GM23338 (cell line): ENCODE measurements at places on chromosomes 5 and 9. TPM values are rescaled to one million over a fixed set of nuclear protein-coding genes. Genes with fewer than 3 reads are reported as not detected.

Gene MSX2
- total RNA-seq, result 0.17 and 0.62 TPM in 2 replicates

Gene PTGES
- 3.6 and 3.9 TPM in 2 replicates for total RNA-seq

Gene TMED9
- 130 and 142 TPM in 2 replicates for total RNA-seq

DNA sequence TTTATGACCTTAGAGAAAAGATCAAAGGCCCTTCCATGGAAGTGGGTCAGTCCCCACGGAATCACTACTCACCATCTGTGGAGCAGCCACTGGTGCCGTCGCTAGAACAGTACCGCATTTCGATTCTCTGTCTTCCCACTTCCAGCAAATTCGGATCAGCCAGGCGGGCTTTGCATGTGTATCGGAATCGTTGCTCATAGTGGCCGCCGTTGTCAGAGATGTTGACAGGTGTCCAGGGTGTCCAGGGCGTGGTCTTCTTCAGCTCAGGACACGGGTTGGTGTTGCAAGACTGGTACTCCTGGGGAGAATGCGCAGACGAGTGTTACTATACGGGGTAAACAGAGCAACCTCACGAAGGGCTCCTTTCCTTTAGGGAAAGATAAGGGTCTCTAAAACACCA is 479.5 kb downstream of the SEMA5A start:
- H3K36me3 ChIP-seq, result peaks cover 4% of the 10 kb centered on the region; the same call in 1 of the 2 replicates
- no peak overlapping the region for H3K27ac ChIP-seq
- H3K4me3 ChIP-seq, result no peak overlapping the region
- no peak for DNase-seq
- H3K4me1 ChIP-seq, result no peaks in the 10 kb centered on the region
- no peaks in the 10 kb centered on the region for H3K27me3 ChIP-seq

- no peaks in the 10 kb centered on the region; the same call in 1 of the 2 replicates for H3K36me3 ChIP-seq
- H3K4me3 ChIP-seq, result no peak overlapping the region
- H3K4me1 ChIP-seq, result no peaks in the 10 kb centered on the region
- no peaks in the 10 kb centered on the region for H3K27me3 ChIP-seq
These were observed 15.7 kb downstream of the PNPLA7 start for GRCh38 chr9:137534256-137535119.

DNA sequence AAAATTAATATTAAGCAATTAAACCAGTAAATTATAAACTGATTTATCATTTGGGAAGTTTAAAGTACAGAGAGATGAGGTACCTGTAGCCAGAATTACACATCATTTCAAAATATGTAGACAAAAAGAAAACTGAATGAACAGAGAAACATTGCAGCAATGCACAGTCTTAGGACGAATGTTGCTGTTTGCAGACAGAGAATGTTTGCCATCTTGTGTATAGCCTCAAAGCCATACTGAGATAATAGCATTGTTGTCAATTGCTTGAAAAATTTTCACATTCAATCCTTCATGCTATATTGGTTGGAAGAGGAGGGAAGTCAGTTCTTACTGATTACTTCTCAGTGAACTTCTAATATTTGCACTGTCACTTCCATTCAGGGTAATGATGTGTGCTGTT is 326.2 kb downstream of the PRR16 start:
- no peaks in the 10 kb centered on the region for H3K27me3 ChIP-seq
- DNase-seq, result no peak

DNA sequence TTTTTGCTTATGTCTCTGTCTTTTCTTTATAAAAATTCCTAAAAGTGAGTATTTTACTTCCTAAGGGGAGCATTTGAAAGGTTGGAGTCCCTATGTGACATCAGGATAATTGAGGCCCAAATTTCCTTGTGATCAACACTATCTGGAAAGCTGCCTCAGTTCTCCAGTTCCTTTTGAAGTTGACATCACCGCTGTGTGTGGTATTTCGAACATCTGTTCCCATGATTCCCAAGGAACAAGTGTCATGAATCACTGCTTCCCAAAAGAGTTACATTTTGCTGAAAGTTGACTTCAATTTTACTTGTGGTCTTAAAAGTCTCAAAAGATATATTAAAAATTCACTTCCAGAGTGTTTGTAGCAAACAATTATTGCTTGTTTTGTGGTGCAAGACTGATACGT is 452.1 kb upstream of the RGMB start:
- no peak overlapping the region for H3K27ac ChIP-seq
- H3K4me3 ChIP-seq, result no peak overlapping the region
- DNase-seq, result no peak
- H3K4me1 ChIP-seq, result peaks cover 11% of the 10 kb centered on the region
- no peaks in the 10 kb centered on the region; the same call in 1 of the 2 replicates for H3K36me3 ChIP-seq

GRCh38 chr5:177005619-177006264 is 837 bp downstream of the UIMC1 start:
- H3K27me3 ChIP-seq, result no peaks in the 10 kb centered on the region
- H3K4me3 ChIP-seq, result peak overlapping the region; percentile 96
- peaks cover 15% of the 10 kb centered on the region; the same call in 1 of the 2 replicates for H3K4me1 ChIP-seq

DNA sequence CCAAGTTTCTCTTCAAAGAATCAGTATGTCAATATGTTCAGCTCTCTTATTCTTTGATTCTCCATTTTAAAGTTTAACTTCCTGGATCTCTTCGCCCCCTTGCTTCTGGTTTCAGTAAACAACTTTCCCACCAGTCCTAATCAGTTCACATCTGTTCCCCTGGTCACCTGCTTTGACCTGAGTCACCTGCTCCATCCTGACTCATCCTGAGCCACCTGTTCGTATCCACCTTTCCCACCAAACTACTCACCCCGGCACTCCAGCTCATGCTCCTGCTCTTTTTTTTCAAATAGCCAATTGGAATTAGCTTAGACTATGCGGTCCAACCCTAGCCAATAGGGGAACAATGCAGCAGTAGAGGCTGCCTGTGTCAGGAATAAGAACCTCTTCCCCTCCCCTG is 23.6 kb upstream of the CSF1R start:
- H3K27ac ChIP-seq, result no peak overlapping the region
- H3K27me3 ChIP-seq, result no peaks in the 10 kb centered on the region
- no peaks in the 10 kb centered on the region for H3K36me3 ChIP-seq
- H3K4me3 ChIP-seq, result no peak overlapping the region

DNA sequence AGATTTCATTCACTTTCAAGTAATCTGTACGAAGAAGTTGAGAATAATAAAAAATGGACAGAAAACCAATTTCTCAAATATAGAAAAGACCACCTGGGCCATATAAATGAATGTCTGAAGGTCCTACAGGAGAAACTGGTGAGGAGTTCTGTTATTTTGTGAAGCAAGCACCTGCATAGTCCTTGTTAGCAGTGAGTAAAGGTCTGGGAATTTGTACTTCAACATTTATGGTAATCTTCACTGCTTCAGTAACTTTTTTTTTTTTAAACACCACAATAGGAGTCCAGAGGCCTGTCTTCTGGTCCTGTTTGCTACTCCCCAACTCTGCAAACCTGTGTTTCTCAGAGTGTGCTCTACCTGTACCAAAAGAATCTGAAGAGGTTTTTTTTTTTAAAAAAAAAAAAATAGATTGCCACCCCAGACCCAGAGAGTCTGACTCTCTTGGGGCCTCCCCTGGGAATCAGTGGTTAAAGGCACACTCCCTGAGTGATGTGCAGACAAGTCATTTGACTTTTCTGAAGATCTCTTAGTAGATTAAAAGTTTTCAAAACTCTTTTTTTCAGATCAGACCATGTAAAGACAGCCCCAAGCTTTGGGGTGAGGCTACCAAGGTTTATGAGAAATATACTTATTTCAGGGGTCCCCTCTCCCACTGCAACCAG is 55.5 kb downstream of the FAM81B start:
- H3K4me3 ChIP-seq, result no peak overlapping the region
- no peak overlapping the region for H3K27ac ChIP-seq
- peaks cover 15% of the 10 kb centered on the region; the same call in 1 of the 2 replicates for H3K4me1 ChIP-seq
- no peaks in the 10 kb centered on the region for H3K36me3 ChIP-seq

GRCh38 chr5:146338774-146339714 is at the start of gene POU4F3:
Gene POU4F3 (plus strand): TSS chr5:146338839. CDS start chr5:146339113, 274 bp downstream.
- H3K4me1 ChIP-seq, result peaks cover 44% of the 10 kb centered on the region
- no peaks in the 10 kb centered on the region for H3K36me3 ChIP-seq
- H3K4me3 ChIP-seq, result peak within 1 kb of the TSS; percentile 73
- DNase-seq, result peak; percentile 86
- H3K27ac ChIP-seq, result no peak within 1 kb of the TSS

DNA sequence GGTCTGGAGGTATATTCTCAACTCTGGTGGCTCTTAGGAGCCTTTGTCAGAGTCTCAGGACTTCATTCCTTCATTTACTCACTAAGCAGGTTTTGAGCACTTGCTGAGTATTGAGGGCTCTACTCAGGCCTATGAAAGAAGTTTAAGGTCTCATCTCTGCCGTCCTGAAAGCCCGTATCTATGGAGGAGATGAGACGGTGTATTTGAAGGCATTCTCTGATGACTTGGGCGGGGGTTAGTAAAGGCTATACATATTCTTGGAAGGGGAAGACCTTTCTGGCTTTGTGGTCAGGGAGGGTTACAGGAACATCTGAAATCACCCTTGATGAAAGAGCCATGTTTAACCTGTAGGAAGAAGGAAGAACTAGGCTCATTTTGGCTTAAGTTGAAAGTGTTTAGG is 21.9 kb downstream of the RASGRF2 start:
- no peaks in the 10 kb centered on the region for H3K36me3 ChIP-seq
- H3K4me1 ChIP-seq, result peaks cover 22% of the 10 kb centered on the region
- no peak overlapping the region for H3K27ac ChIP-seq
- DNase-seq, result no peak

- H3K4me1 ChIP-seq, result no peaks in the 10 kb centered on the region
- H3K4me3 ChIP-seq, result no peak overlapping the region
- no peaks in the 10 kb centered on the region for H3K27me3 ChIP-seq
- H3K27ac ChIP-seq, result no peak overlapping the region
- H3K36me3 ChIP-seq, result no peaks in the 10 kb centered on the region
These were observed 73.7 kb upstream of the FST start for GRCh38 chr5:53406630-53407316.

Gene IL9
- not detected in 2 replicates for total RNA-seq

- no peak overlapping the region for H3K27ac ChIP-seq
- peak; percentile 20 for DNase-seq
- H3K4me1 ChIP-seq, result no peaks in the 10 kb centered on the region
These were observed 200.5 kb downstream of the ARHGEF28 start for GRCh38 chr5:73826301-73827105.

- no peak overlapping the region for H3K4me3 ChIP-seq
- H3K36me3 ChIP-seq, result no peaks in the 10 kb centered on the region
- H3K27ac ChIP-seq, result no peak overlapping the region
- H3K27me3 ChIP-seq, result no peaks in the 10 kb centered on the region
- no peak for DNase-seq
These were observed 721.2 kb downstream of the CDH18 start for GRCh38 chr5:19266791-19267190.

DNA sequence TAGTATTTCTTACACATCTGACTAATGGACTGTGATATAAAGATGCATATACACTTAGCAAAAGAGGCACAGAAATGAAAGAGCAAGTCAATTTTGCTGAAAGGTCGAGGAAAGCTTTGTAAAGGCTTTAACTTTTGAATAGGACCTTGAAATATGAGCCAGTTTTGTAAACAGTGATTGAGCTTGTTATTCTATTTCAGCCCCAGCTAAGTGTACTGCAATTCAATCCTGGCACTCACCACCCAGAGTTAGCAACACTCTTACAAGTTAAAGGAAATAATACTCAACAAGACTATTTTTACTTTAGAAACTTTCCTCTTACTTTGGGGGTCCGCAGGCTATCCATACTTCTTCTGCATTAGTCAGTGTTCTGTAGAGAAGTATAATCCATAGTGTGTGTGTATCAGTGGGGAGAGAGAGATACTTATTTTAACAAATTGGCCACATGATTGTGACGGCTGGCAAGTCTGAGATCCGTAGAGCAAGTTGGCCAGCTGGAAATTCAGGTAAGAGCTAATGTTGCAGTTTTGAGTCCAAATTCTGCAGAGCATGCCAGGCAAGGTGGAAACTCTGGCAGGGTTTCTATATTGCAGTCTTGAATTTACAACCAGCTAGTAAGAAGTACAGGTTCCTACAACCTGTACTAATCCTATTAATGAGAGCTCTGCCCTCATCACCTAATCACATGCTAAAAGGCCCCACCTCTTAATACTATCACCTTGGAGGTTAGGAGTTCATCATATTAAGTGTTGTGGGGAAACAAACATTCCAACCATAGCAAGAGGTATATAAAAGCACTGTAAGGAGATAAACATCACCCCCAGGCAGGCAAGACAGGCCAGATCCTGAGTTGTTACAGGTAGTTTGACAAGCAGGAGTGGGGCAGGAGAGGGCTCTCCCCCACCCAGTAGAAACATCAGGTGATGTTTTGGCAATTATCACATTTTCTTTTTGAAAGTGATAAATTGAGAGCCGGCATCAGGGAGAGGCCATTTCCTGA is 33.6 kb downstream of the IL7R start:
- H3K36me3 ChIP-seq, result no peaks in the 10 kb centered on the region
- no peaks in the 10 kb centered on the region for H3K4me1 ChIP-seq
- H3K4me3 ChIP-seq, result no peak overlapping the region
- no peaks in the 10 kb centered on the region for H3K27me3 ChIP-seq
- no peak overlapping the region for H3K27ac ChIP-seq
